Ascending aorta (tissue), 2 donors: ENCODE measurements at places on chromosomes 5 and 9.

DNA sequence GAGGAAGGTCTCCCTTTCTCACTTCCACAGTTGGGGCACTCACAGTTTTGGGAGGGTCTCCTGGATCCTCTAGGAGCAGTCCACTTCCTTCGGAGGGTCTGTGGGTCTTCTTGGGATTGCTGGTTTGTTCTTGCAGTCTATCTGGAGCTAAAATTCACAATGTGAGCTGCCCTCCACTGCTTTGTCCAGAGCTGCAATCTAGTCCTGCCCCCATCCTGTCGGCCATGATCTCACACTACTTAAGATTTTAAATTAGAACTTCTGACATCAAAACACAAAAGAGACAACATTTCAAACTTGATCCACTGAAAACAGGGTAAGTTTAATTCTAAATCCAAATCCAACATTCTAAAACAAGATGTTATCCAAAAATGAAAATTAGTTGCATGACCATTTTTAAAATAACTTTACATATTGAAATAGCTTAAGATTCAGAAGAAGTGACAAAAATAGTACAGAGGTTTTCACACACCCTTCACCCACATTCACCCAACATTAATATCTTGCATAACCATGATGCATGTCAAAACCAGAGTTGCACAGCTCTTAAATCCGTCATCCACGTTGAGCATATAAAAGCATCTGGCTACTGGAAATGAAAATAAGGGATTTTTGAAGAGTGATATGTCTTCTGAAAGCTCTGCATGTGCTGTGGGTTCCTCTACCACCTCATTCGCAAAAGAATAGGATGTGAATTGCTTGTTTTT is 113.7 kb upstream of the EPB41L4A start:
- DNase-seq: no peak

- DNase-seq: peak; percentile 66
Observed at GRCh38 chr5:120139039-120139438, 325.1 kb upstream of the PRR16 start.

DNA sequence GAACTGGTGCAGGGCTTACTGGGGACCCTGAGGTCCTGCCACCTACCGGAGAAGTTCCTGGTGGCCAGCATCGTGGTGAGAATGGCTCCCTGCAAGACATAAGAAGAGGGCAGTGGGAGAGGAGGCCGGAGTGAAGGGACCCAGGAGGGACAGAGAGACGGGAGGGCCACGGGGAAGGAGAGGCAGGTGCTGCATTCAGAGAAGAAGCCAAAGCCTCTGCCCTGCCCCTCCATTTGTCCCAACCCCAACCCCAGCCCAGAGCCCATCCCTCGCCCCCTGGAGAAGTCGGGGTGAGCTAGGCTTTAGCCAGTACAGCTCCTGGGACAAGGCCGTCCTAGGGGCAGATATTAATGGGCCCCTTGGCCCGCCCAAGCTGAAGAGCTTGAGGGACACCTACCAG is 41.8 kb downstream of the CAMK2A start:
- DNase-seq: no peak

GRCh38 chr9:93288891-93289883 is 105.2 kb downstream of the WNK2 start:
- no peak for DNase-seq

GRCh38 chr9:137606734-137607138 is 1.2 kb downstream of the ARRDC1 start:
- no peak for DNase-seq

DNA sequence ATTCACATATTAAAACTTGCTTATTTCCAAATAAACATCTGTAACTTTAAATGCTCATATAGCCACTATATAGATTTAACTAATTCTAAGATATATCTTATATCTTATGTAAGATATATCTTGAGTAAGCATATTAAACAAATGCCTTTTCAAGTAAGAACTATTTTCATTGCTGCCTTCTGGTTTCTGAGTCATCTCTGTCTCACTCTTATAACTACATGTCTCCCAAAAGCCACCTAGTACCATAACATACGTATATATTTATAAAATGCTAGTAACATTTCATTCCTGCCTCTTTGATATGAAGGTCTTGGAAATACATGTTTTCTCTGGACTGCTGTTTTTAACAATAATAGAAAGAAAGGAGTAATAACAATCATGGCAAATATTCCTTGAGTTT is 429.5 kb downstream of the DTWD2 start:
- no peak for DNase-seq
